Stimulated activated CD4-positive, alpha-beta T cell treated with anti-CD3 and anti-CD28 coated beads, TNF-alpha, amount 100 ng/mL, for 24 hours (primary cell): ENCODE measurements at places on chromosomes 5 and 9.

- DNase-seq: no peak
Measured at GRCh38 chr5:181042722-181043121, 2.7 kb downstream of the BTNL9 start.

DNA sequence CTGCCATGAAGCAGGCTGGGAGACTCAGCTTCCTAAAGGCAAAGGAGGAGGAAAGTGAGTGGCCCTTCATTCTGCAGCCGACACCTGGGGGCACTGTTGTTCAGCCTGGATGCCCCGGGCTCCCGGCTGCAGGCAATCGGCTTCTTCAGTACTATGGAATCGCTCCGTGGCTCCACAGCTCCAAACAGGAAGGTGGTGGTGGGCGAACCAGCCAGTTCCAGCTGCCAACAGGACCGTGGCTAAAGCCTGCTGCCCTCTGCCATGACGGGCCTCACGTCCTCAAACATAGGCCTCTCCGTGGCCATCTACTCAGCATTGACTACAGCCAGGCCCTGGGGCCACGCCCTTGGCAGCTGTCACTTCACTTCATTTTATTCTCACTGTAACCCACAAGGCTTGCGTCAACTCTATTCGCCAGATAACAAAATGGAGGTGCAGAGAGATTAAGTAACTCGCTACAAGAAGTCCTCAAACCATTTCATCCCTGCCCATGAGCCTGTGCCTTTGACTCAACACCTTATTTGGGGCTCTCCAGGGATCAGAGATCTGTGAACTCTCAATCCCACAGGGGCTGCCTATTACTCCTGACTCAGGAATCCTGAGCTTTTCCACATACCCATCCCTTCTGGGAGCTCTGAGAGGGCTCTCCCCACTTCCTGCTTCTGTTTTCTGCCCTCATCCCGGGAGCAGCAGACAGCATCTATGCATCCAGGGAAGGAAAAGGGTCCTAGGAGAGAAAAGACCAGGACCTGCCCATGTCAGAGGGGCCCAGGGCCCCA lies 38.0 kb downstream of the PAX5 start:
- peak; percentile 29 for DNase-seq

- DNase-seq: no peak
Measured at GRCh38 chr5:103148213-103148612, 28.1 kb downstream of the PPIP5K2 start.

DNA sequence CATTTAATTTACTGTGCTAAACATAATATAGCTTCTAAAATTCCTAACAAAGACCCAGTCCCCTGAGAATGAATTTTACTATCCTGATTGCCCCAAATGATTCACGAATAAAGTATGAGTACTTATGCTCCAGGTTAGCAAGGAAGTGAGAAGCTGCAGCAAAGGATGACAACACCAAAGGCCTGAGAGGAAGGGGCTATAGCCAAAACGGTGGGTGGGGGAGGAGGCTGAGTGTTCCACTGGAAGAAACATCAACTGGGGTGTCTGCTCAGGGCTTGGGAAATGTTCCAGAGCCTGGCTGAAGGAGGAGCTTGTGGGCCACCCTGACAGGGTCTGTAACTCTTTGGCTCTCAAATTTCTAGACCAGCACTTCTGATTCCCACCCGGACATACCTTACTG lies 157.3 kb downstream of the ADAMTS12 start:
- DNase-seq: no peak

DNA sequence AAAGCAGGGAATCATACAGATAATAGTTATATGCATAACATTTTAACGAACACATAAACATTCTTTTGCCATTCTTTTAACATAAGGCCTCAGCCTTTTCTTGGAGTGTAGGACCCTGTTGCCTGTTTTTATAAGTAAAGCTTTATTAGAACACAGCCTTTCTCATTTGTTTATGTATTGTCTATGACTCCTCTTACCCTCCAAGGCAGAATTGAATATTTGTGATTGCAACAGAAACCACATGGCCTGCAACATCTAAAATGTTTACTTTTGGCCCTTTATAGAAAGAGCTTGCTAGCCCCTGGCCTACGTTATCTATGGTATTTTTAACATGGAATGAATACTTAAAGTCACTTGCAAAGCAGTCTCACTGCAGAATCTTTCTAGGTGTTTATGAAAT lies 2.6 kb downstream of the SLC31A1 start:
- DNase-seq: no peak

DNA sequence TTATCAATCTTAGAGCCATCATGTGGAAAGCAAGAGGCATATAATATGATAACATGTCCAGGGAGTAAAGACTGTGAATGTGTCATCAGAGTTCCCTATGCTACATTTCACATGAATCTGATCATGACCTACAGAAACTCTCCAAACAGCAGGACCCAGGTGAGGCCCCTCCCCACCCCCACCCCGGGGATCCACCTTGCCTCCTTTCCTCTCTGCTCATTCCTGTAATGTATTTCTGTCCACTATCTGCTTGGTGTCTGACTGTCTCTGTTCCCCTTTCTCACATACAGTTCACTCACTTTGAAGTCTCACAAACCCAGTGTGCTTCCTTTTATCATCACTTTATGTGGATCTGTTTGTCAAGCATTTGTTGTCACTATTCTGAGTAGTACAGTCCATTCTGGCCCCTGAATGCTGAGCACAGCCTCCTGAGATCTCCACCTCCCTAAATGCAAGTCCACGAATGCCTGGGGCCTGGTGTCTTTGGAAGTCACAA lies 76.4 kb upstream of the SMARCA2 start:
- no peak for DNase-seq

- DNase-seq: no peak
Measured at GRCh38 chr9:77773381-77773780, 125.3 kb upstream of the GNA14 start.

- DNase-seq: no peak
Measured at GRCh38 chr5:180153099-180153498, 55.9 kb downstream of the RASGEF1C start.

GRCh38 chr9:7210854-7211637 lies 453.3 kb downstream of the KDM4C start:
- no peak for DNase-seq

- peak; percentile 93 for DNase-seq
Measured at GRCh38 chr9:33415501-33416038, 13.2 kb upstream of the AQP7 start.

- DNase-seq: no peak
Measured at GRCh38 chr5:124180875-124181461, 565.5 kb downstream of the ZNF608 start.

DNA sequence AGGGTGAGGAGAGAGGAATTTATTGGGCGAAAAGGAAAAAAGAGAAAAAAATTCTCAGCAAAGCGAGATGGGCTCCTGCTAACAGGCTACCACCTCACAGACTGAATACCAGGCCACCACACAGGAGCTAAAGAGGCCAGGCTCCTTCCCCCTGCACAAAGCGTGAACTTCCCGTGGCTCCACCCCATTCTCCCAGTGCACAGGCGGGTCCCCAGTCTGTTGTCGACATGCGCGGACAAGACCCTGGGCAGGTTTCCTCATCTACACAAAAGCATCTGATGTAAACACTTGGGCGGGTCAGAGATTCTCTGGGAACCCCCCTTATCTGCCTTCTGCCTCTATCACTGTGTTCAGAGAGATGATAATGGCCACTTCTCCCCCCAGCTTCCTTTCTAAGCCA lies 34.2 kb downstream of the IL31RA start:
- DNase-seq: no peak

DNA sequence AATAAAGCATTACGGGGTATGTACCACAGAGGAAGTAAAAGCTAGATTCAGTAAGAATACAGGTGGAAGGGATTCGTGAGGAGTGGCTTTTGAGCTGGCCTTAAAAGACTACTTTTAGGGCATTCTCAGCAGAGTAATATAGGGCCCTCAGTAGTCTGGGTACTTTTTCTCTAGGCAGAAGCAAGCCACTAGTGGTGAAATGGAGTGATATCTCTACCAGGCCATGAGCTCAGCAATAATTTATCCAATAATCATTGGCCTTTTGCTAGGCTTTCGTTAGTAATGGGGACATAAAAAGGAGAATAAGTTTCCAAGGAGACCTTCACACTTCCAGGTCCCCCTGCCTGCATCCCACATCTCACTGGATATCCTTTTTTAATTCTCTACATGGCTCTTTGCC lies 1.7 kb downstream of the POLR3G start:
- DNase-seq: no peak

GRCh38 chr5:179759581-179760551 lies 27.2 kb downstream of the MAML1 start:
- no peak for DNase-seq

- peak; percentile 50 for DNase-seq
Measured at GRCh38 chr5:178461004-178461730, 129.0 kb downstream of the COL23A1 start.

- DNase-seq: no peak
Measured at GRCh38 chr5:6674886-6675285, 38.3 kb upstream of the TENT4A start.

GRCh38 chr9:128627906-128628305 lies 28.7 kb downstream of the DYNC2I2 start:
- no peak for DNase-seq

DNA sequence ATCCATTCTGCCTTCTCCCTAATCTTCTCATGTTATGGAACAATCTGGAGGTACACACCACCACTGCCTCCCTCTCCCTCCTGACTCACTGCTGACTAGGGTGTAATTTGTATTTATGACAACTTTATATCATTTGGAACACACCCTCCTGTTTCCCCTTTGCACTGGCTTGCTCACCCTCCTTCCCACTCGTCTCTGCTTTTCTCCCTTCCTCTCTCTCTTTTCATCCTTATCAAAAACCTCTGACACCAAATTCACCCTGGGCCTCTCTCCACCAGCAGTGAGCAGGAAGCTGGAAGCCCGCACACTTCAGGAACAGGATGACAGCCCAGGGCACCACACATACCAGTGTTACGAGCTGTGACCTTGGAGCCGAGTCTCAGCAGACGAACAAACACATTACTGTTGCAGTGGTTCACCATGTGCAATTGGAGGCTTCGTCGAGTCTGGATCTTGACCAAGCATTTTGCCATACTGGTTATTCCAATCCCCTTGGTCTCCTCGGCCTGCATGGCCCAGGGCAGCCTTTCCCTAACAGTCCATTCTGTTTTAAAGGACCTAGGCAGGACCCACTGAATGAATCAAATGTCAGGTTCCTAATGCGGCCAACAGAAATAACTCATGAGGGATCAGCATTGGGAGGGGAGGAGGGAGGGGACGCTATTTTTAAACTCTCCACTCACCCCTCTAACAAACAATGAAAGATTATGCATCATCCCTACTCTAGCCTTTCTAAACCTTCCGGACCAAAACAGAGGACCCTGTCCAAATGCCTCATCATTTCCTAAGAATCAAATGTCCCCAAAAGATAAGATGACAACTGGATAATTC lies 203.9 kb upstream of the RASEF start:
- no peak for DNase-seq

- no peak for DNase-seq
Measured at GRCh38 chr5:82164977-82165713, 113.0 kb downstream of the RPS23 start.

DNA sequence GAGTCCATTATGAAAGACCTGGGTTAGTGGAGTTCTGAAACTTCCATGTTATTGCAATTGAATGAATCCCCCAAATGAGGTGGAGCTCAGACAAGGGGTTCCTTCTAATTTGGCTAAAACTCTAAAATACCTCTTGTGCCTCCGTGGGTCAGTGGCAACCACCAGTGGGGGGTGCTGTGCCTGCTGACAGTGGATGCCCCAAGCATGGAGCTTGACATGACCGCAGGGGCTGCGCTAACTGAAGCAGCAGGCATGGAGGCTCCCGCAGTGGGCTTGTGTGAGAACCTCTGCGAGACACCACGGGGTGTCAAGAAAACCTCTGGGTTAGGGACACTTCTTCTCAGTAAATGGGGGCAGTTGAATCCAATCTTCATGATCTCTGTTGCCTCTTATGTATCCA lies 200.5 kb downstream of the DRD1 start:
- DNase-seq: no peak

DNA sequence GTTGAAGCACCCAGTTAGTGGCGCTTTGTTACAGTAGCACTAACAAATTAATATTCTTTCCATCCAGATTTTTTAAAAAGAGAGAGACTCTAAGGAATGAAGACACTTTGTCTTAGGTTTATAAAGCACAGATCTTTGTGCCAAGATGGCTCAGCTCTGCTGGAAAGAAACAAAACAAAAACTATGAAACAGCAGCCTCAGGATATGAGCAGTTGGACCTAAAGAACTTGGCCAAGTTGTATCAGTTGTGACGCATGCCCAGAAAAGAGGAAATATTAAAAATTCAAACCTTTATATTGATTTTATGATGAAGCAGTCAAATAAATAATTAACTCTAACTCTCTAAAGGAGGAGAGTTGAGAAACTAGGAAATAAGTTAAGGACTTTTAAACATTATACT lies 427.2 kb downstream of the SPOCK1 start:
- no peak for DNase-seq

DNA sequence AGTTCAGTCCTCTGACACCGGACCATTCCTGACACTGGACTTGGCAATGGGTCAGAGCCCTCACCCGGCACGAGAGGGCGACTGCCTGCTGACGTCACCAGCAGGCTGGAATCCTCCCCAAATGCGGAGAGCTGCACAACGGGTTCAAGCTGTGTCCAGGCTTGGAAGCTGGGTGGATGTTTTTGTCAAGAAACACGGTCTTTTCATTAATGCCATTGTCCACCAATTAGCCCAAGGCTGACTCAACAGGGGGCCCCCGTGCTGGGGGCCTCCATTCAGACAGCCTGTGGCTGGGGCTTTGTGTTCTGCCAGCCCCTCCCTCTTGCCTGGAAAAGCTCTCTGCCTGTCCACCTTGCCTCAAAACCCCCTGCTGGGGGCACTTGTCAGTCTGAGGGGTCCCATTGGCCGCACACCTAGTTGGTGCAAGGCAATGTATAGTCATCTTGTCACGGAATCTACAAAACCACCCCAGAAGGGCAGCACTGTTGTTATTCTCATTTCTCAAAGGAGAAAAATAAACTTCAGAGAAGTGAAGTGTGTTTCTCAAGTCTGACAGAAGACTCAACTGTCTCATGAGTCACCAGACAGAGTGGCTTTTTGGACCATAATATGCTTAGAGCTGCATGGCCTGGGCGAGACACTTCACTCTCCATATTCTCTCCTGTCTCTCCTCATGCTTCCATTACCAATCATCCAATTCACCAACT lies 24.6 kb downstream of the NDUFA8 start:
- DNase-seq: no peak

GRCh38 chr9:87766697-87767096 lies 40.8 kb downstream of the CTSL start:
- no peak for DNase-seq

- no peak for DNase-seq
Measured at GRCh38 chr5:154513669-154514084, 35.6 kb upstream of the HAND1 start.

GRCh38 chr5:104045987-104046386 lies 483.4 kb upstream of the NUDT12 start:
- no peak for DNase-seq

DNA sequence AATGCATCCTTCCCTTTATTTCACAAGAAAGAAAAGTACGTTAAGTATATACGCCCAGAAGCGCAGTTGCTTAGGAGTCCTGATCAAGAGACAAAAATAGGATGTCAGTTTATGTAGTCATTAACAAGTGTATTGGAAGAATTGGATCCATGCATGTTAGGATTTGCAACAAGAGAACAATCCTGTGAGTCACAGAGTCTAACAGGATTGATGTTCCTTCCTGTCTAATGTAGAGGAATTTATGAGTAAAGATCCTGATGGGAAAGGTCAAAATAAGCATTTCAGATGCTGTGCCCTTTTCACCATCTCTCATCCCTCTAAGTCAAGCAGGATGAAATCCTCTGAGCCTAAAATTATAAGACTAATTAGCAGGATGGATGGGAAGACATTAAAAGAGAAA lies 406.0 kb upstream of the GRIA1 start:
- no peak for DNase-seq

GRCh38 chr9:131539223-131539923 lies 6.0 kb upstream of the PRRT1B start:
- no peak for DNase-seq
